ENCODE measurements at places on chromosomes 4 and X.

DNA sequence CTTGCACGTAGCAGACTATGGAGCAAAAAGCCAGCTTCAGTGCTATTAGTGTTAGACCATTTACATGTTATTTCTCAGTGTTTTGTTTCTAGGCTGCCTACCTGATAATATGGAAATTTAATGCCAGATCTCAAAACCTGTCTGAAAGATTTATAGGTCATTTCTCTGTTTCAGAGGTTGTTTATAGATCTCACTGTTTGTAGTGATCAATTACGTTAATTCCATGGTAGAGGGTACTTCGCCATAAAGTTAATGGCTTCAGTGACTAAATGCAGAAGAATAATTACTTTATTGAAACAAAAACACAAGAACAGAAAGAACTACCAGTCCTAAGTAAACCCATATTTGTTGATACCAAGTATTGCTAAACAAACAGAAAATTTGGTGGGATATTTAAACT, 420.8 kb downstream of the ARHGAP24 start:
- DNase-seq, result no peak

DNA sequence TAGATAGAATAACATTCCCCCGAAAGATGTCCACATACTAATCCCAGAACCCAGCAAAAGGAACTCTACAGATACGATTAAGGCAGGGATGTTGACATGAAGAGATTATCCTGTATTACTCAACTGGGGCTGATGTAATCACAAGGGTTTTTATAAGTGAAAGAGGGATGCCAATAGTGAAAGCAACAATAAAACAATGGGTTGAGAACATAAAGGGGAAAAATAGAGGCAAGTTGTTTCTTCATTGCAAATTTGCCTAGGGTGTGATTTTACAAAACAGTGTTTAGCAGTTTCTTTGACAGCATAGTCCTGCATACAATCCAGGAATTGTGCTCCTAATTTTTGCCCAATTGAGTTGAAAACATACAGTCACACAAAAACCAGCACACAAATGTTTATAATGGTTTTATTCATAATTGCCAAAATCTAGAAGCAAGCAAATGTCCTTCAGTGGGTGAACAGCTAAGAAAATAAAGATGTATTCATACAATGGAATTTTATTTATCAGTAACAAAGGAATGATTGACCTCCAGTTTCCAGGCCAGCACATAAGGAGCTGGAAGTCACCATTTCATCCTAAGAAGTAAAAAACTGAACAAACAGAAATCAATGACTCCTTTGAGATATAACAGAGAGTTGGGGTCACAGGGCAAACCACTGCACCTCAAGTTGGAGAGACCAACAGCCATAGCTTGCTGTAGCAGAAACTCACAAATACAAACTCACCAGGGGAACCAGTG, 107.2 kb downstream of the CENPC start:
- no peak for DNase-seq

- no peak for DNase-seq
Observed at GRCh38 chrX:22541926-22542325, 269.2 kb downstream of the CBLL2 start.

- DNase-seq, result no peak
Observed at GRCh38 chr4:68299492-68300457, 50.1 kb downstream of the YTHDC1 start.

DNA sequence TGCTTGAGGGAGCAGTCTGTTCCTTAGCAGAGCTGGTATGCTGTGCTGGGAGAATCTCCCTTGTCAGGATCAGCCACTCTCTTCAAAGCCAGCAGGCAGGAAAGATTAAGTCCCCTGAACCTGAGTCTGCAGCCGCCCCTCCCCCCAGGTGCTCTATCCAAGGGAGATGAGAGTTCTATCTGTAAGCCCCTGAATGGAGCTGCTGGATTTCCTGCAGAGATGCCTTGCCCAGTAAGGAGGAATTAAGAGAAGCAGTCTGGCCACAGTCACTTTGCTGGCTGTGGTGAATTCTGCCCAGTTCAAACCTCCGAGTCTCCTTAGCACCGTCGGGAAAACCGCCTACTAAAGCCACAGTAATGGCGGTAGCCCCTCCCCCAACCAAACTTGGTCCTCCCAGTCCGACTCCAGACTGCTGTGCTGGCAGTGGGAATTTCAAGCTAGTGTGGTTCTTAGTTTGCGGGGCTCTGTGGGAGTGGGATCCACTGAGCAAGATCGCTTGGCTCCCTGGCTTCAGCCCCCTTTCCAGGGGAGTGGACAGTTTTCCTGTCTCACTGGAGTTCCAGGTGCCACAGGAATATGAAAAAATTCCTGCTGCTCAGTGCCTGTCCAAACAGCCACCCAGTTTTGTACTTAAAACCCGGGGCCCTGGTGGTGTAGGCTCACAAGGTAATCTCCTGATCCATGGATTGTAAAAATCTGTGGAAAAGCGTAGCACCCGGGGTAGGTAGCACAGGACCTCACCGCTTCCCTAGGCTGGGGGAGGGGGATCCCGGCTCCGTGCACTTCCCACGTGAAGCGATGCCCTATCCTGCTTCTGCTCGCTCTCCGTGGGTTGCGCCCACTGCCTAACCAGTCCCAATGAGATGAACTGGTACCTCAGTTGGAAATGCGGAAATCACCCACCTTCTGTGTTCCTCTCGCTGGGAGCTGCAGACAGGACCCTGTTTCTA, 38.0 kb downstream of the RAB28 start:
- no peak for DNase-seq

- DNase-seq, result no peak
Observed at GRCh38 chr4:14888790-14889572, 113.3 kb upstream of the CPEB2 start.

DNA sequence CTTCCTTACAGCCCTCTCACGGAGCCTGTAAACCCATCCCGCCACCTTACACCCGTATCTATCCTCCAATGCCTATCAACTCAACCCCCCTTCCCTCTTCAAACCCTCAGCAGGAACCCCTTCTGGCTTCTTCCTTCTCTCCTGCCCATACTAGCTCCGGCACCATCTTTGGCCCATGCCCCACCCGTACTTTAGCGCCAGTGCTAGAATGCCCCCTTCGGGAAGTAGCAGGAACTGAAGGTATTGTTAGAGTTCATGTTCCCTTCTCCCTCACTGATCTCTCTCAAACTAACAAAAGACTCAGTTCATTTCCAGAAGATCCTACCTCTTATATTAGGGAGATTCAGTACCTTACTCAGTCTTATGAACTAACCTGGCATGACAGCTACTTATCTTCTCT, 2.7 kb upstream of the UGT2B15 start:
- no peak for DNase-seq

GRCh38 chr4:124952601-124953000, 240.1 kb upstream of the ANKRD50 start:
- no peak for DNase-seq

DNA sequence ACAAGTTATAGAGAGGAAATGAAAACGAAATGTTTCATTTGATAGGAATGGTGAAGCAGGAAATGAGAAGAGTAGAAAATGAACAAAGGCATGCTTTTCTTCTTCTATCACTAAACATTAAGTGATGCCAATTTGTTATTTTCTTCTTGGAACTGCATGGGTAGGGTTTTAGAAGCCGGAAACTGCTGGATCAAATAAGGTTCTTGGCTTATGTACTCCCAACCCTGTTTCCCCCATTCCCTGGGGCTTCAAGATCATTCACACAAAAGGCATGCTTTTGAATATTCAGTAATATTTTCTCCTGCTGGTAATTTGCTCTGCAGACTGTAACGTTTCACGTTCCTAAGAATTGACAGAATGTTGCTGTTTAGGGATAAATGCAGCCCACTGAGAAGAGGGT, 224.1 kb downstream of the NLGN4X start:
- no peak for DNase-seq

DNA sequence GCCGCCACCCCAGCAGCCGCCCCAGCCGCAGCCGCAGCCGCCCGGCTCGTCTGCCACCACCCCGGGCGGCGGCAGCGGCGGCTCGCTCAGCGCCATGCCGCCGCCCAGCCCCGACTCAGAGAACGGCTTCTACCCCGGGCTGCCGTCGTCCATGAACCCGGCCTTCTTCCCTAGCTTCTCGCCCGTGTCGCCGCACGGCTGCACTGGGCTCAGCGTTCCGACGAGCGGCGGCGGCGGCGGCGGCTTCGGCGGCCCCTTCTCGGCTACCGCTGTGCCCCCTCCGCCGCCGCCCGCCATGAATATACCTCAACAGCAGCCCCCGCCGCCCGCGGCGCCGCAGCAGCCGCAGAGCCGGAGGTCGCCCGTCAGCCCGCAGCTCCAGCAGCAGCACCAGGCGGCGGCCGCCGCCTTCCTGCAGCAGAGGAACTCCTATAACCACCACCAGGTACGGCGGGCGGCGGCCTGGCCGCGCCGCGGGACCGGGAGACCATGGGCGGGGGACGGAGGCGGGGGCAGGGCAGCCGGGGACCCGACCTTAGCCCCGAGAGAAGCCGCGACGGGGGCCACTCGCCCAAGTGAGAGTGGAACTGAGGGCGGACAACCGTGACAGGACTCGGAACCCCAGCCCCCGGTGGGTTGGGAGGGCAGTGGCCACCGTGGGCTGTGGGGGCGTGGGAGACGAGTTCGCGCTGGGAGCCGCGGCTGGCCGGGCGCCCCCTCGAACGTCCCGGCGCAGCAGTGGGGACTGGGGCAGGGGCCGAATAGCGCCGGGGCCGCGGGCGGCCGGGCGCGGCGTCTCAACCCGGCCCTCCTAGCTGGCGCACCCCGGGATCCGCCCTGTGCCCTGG, 1.8 kb downstream of the CPEB2 start:
- peak; percentile 41 for DNase-seq
